ENCODE measurements at places on chromosomes 6 and 20.

DNA sequence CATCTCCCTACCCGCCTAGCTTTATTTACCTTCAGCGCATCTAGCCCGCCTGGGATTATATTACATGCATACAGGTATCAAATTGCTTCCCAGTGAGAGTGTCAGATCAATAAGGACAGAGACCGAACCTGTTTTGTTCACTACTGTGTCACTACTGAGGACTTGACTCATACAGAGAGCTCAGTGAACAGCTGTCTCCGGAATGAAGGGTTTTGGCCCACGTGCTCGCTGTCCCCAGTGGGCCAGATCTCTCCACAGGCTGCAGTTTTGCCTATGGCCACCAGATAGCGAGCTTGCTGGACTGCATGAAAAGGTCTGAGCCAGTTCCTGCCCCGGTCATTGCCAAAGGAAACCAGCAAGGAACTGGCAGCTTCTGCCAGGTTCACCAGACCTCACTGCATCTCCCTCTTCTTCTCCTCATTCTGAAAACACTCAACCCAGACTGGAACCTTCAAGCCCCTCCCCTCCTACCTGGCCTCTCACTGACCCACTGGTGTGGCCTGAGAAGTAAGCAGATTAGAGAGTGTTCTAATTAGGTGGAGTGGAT, 150.8 kb downstream of the ZMYND8 start:
- DNase-seq = no peak

DNA sequence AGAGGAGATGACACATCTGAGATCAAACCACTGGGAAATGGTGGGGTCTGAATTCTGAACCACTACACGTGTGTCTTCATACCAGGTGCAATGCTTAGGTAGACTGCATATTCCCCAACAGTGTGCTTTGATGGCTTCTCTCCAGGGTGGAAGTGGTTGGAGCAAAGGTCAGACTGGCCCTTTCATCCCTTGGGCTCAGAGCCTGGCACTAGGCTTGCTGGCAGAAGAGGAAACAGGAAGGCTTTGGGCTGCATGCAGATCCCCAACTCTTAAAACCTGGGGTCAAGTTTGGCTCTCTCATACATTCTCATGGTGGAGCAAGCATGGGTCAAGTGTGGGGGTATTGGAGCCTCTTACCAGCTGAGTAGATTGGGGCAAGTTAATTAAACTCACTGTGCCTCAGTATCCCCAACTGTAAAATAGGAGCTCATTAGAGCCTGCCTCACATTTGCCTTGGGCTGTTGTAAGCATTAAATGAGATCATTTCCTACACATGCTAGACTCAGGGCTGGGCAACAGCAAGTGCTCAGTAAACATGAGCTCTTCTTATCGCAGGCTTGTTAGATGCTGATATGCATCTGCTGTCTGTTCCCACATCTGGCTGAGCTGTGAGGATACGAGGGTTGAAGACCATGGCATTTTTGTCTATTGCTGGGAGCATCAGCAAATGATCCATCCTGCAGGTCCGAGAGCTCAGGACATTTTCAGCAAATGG, 51.6 kb upstream of the FAM83D start:
- no peak for DNase-seq

GRCh38 chr20:59403261-59403961, 103.0 kb downstream of the EDN3 start:
- peak; percentile 66 for DNase-seq

GRCh38 chr20:35304956-35305355, 12.7 kb upstream of the FAM83C start:
- DNase-seq = no peak

GRCh38 chr6:403659-404655, 12.4 kb downstream of the IRF4 start:
- DNase-seq = no peak

DNA sequence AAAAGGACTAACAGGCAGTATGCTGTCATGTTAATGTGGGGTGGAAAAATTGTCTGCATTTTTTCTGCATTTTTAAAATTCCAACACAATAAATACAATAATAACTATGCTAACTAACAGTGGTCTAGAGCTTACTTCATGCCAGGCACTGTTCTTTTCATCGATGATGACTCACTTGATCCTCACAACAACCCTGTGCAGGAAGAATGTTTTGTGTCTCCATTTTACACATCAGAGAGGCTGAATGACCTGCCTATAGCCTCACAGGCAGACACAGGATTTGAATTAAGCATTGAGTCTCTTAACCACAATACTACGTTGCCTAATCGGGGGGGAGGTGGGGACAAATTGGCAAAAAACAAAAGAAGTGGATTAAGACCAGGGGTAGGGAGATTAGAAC, 26.9 kb upstream of the FANCE start:
- DNase-seq = no peak

DNA sequence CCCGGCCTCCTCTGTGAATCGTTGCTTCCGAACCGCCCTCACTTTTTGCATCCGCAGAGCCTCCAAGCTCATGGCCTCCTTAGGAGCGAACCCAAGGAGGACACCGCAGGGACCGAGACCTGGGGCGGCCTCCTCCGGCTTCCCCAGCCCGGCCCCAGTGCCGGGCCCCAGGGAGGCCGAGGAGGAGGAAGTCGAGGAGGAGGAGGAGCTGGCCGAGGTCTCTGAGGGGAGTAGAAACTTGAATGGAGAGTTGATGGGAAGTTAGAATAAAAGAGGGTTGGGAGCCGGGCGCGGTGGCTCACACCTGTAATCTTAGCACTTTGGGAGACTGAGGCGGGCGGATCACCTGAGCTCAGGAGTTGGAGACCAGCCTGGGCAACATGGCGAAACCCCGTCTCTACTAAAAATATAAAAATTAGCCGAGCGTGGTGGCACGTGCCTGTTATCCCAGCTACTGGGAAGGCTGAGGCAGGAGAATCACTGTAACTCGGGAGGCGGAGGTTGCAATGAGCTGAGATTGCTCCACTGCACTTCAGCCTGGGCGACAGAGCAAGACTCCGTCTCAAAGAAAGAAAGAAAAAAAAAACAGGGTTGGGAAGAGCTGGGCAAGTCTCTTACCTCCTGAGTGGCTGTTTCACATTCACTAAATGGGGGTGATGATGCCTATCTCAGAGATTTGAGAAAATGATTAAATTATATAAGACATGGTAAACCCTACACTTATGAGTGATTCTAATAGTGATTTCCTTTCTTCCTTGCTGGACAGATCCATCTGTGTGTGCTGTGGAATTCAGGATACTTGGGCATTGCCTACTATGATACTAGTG, 805 bp downstream of the MSH5 start:
- DNase-seq = no peak

- DNase-seq = no peak
Observed at GRCh38 chr6:7833751-7834070, 76.9 kb downstream of the TXNDC5 start.

GRCh38 chr6:101832371-101832770, 438.9 kb downstream of the GRIK2 start:
- DNase-seq = no peak

- no peak for DNase-seq
Observed at GRCh38 chr6:112983713-112984261, 636.7 kb downstream of the RFPL4B start.

DNA sequence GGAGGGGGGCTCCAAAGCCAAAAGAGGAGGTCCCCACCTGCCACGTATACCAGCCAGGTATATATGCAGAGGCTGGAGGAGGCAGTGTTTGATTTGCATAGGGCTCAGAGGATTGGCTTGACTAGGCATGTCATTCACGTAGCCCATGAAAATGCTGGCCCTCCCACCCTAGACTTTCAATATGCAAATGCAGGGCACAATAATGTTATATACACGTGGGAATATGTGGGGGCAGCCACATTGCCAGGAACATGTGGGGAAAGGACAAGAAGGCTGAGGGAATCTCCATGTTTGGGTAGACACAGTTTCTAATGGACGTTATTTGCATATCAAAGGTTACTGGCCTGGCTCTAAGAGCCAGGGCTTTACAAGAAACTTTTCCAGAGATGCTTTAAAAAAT, 301.8 kb downstream of the FARS2 start:
- DNase-seq = no peak

DNA sequence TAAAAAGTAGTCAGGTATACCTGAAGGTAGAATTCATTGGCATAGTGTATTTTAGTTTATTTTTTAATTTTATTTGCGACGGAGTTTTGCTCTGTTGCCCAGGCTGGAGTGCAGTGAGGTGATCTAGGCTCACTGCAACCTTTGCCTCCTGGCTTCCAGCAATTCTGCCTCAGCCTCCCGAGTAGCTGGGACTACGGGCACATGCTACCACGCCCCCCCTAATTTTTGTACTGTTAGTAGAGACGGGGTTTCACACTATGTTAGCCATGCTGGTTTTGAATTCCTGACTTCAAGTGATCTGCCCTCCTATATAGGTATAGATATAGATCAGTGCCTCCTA, 102.8 kb upstream of the PRSS16 start:
- no peak for DNase-seq
